Activated CD8-positive, alpha-beta memory T cell treated with anti-CD3 and anti-CD28 coated beads for 1 hour (primary cell): ENCODE measurements at places on chromosomes 2 and 18.

DNA sequence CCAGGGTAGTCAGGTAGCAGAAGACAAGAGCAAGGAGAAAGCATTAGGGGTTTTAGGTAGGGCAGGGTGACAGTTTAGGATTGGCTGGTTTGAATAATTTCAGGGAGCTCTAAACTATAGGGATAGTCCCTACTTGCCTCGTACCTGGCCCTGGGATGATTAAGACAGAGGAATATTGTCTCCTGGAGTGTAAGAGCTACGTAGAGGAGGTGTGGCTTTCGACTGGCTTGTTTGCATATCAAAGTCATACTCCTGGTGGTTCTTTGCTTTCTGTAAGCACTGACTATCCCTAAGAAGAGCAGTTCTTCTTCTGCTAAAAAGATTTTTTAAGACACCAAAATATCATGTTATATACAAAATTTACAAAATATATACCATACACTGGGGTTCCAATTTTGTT is 1867.4 kb downstream of the SUCLG1 start:
- no peak for DNase-seq

- no peak for DNase-seq
These were observed 81.6 kb downstream of the TWIST2 start for GRCh38 chr2:238929242-238930081.

GRCh38 chr2:120489023-120489422 is 143.1 kb downstream of the INHBB start:
- no peak for DNase-seq

DNA sequence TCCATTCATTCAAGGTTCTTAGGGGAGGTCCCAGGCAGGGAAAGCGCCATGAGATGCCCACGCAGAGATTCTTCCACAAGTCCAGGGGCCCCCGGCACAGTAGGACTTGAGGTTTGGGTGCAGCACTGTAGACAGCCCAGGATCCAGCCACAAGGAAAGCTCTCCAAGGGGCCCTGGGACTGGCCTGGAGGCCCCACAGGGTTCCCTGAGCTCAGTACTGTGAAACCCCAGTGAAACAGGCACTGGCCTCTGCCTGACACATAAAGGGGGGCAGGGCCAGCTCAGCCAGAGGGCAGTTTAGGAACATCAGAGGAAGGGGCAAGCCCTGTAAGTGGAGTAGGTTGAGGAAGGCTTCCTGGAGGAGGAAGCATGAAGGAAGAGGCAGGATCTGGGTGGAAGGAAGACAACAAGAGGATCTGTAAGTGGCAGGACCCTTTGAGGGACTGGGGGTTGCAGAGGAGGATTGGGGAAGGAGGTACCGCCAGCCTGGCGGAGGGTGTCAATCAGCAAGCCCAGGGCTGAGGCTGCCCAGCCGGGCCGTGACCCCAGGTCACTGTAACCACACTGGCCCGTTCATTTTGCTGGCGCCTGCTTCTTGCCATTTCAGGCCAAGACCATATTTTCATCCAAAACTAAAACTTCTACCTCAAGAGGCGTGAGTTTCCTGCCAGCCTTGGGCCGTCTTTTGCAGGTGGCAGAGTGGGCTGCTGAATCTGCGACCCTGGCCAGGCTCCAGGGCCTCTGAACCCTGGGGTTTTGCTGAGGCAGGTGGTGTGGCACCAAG is 175.2 kb downstream of the SMAD7 start:
- no peak for DNase-seq

GRCh38 chr18:76445275-76445674 is 49.8 kb downstream of the ZNF516 start:
- DNase-seq, result no peak

- no peak for DNase-seq
These were observed 208.5 kb downstream of the CAMKMT start for GRCh38 chr2:44570271-44570670.

DNA sequence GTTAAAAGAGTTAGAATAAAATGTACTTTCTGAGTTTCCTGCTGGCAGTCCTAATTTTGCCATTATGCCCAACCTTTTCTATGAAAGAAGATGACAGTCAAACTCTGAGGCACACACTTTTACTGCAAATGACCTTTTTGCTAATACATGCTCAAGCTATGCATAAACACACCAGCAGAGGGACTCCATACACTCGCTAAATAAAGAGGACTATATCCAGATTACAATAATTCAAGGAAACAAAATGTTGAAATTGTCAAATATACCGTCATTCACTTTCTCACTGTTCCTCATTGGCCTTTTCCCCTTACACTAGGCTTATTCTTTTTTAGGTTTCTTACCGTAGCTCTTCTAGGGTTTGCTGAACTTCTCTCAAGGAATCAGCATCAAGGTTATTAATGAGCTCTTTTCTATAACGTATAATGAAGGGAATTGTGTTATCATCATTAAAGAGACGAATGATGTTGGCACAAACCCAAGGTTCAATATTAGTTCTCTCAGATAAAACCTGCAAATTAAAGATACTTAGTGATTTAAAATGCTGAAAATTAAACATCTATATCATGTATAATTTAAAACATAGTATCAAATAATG is 25.7 kb downstream of the SRBD1 start:
- DNase-seq, result no peak

DNA sequence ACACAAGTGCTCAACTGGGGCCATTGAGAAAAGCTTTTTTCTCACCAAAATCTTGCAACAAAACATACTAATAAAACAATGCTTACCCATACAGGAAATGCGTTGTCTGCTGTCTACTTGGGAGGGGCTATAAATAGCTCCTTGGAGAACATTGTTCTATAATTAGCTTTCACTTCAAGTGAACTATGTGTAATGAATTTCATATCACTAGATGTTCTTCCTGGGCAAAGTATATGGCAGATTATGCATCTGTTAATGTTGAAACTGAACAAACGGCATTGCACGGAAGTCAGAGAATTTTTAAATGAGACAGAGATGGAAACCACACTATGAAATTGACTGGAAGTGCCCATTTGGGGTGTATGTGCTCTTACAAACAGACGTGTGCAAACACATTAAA is 6.4 kb upstream of the NPAS2 start:
- DNase-seq, result no peak

GRCh38 chr2:157587576-157587975 is 41.1 kb downstream of the ACVR1C start:
- DNase-seq, result no peak

DNA sequence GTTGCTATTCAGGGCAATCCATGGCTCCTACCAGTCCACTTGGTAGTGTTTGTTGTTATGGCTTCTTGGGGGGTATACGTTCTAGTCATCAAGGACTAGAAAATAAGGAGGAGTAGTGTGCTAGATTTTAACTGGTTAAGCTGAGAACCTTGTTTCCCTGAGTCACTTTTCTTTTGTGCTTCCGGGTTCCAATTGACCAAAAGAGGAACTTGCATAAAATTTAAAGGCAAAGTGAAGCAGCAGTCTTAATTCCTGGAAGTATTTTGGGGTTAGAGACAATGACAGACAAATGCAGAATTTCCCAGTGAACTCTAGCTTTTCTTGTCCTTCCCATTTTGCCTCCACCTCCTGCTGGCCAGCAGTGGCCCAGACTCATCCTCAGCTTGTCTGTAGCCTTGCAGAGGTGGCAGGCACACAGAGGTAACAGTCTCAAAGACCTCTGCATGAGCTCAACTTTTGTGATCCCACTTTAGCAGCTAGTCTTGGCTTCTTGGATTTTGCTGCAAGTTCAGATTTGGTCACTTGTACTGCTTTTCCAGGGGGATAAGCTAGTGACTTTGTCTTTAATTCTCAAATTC is 1105.8 kb upstream of the NXPH2 start:
- no peak for DNase-seq

- DNase-seq, result no peak
These were observed 39.7 kb upstream of the MRPL19 start for GRCh38 chr2:75606761-75607399.

DNA sequence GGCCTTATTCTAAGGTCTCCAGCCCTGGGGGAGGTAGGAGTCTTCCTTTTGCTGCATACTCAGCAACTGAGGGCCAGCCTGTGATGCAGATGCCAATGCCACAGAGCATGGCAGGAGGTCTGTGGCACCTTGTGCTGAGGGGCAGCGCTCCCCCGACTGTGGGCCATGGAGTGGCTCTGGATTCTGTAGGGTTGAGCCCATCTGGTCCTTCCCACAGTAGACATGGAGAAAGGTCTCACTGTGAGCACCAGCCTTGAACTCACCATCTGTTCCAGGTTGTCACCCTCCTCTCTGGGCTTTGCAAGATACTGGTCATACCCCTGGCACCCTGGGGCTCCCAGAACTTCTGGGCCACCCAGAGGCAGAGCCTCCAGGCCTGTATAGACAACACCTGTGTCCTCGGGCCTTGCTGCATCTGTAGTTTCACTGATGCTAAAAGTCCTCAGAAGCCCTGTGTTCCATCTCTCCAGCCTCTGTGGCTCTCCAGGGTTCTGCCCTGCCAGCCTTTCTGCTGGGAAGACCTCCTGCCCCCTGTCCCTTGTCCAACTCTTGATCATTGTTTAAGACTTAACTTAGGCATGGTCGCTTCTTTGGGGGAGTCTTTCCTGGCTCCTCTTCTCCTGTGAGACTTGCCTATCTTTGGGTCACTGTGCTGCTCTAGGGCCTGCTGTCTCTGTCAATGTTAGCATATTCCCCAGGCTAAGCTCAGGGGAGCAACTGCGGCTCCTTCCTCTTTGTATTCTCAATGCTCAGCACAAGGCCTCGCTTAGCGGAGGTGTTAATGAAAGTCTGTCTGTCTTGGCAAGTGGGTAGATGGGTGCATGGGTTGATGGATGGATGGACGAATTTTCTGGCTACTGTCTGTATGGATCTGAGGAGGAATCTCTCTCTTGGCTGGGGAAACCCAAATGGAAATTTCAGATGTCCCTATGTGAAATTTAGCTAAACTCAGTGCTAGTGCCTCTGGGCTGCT is 160.9 kb downstream of the DYSF start:
- no peak for DNase-seq

DNA sequence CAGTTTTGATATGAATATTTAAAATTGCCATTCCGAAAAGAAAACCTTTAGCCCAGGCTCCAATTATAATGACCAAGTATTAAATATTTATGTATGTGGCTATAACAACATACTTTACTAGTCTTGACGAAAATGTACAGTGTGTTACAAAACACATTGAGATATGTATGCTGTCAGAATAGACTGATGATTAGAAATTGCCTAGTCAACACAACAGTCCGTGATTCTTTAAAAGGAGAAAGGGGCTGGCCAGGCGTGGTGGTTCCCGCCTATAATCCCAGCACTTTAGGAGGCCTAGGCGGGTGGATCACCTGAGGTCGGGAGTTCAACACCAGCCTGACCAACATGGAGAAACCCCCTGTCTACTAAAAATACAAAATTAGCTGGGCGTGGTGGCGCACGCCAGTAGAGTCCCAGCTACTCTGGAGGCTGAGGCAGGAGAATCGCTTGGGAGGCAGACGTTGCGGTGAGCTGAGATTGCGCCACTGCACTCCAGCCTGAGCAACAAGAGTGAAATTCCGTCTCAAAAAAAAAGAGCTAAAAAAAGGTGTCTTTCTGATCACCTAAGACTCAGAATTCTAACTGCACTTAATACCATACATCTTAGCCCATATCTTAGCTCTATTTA is 1.8 kb downstream of the CHAC2 start:
- no peak for DNase-seq

DNA sequence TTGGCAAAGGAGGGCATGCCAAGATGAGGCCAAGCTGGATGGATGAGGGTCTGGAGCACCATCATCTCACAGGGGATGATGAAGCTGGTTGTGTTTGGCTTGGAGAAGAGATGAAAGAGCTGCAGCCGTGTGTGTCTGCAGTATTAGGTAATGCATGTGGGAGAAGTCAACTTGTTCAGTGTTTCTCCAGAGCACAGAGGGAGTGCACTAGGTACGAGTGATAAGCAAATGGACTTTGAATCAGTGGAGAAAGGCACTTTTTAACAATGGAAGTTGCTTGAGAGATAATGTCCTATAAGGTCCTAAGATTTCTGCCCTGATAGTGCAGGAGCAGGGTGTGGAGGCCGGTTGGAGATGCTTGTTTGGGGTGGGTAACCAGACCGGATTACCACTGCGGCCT is 36.0 kb downstream of the SLC14A2 start:
- DNase-seq, result no peak

GRCh38 chr2:42163444-42164045 is 5.6 kb upstream of the EML4 start:
- DNase-seq, result no peak

GRCh38 chr2:70959851-70960832 is 18.3 kb upstream of the ANKRD53 start:
- DNase-seq, result no peak

GRCh38 chr2:28219758-28220368 is 172.8 kb upstream of the FOSL2 start:
- no peak for DNase-seq

- DNase-seq, result no peak
These were observed 558.5 kb downstream of the CPS1 start for GRCh38 chr2:211114826-211115455.

DNA sequence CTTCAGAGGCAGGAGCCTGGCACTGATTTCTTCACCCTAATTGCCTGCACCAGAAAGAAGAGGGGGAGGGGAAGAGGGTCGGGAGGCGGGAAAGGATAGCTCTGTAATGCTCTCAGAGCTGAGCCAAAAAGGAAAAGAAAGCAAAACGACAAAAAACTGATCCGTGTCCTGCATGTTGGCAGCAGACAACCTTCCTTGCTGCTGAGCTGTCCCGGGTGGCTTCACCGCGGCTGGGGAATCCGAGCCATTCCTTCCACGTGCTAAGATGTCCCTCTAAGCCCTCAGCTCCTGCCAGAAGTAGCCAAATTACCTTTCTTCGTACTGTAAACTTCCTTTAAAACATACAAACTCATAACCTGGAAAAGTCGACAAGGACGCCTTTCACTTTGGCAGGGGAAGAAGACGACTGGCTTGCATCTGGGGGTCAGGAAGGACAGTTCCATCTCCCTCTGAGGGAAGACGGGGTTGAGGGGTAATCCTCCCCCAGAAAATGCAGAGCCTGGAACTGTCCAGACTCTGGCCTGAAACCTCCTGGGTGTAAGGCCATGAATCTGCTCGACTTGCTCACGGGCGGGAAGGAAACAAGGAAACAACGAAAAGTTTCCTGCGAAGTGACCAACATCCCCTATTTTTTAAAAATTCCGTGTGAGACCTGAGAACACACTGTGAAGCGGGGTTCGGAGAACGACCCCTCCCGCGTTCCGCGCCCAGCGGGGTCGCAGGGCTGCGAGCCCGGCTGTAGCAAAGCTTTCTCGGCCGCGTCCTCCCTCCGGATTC is 7.7 kb downstream of the OTX1 start:
- DNase-seq, result no peak

GRCh38 chr2:144519934-144520731 is at the start of gene ZEB2:
TSS of gene ZEB2 (minus strand) at chr2:144520119. CDS start at chr2:144517350, 2,769 bp downstream.
- DNase-seq, result no peak

DNA sequence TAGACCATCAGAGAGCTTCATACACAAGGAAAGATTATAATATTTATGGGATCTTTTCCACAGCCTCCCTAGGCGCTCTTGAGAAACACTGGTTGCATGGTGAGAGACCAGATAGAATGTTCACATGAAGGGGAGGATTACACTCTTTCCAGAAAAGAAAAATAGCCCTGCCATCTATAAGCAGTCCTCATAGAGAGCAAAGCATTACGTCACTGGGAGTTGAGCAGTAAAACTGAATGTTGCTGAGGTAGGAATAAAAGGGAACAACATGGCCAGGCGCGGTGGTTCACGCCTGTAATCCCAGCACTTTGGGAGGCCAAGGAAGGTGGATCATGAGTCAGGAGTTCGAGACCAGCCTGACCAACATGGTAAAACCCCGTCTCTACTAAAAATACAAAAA is 1934.3 kb downstream of the SUCLG1 start:
- DNase-seq, result no peak
